ENCODE measurements at places on chromosomes 12 and 14.

DNA sequence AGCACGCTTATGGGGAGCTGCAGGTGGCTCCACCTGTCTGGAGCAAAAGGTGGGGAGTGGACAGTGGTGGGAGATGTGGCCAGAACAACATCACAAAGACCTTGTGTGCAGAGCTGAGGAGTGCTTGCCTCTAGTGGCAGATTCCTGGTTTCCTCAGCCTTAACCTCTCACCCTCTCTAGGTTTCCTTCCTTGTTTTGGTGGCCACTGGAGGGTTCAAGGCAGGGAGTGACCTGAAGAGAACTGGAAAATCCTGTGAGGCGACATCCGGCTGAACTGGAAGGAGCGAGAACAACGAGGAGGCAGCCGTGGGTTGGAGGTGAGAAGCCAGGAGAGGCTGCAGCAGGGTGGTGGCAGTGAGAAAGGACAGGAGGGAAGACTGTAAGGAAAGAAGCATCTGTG, 6.3 kb upstream of the FLVCR2 start:
- no peak for DNase-seq

GRCh38 chr12:94286583-94287244, 138.3 kb downstream of the PLXNC1 start:
- no peak for DNase-seq

GRCh38 chr14:45868863-45869262, 615.9 kb upstream of the MIS18BP1 start:
- no peak for DNase-seq

DNA sequence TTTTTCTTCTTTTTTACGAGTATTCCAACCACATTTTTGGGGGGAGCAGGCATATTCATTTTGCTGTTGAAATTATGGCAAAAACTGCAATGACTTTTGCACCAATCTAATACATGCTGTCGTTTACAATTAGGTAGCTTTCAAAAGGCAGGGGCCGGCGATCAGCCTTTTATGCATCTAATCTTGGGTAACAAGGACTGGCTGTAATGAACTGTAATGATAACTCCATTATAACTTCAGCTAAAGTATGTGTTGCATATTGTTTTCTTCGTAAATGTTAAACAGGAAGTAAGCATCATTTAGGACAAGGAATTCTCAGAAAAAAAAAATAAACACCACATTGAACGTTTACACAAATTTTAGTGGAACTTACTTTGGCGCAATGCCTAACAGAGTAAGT, 30.3 kb upstream of the KLRF1 start:
- no peak for DNase-seq

GRCh38 chr12:131803961-131804521, 24.2 kb upstream of the MMP17 start:
- DNase-seq, result no peak

DNA sequence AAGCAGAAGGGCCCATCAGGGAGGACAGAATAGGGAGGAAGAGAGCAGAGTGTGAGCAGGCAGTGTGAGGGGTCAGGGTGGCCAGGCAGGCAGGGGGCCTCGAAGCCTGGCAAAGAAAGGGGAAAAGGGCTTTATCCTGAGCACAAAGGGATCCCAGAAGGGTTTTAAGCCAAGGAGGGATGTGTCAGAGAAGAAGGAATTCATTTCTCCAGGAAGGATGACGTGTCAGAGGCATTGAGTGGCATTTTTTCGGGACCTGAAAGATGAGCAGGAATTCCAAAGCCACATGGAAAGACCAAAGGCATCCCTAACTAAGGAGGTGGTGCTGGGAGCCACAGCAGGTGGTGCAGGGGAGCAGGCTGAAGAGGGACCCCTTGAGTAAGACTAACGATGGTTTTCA, 132.1 kb downstream of the DICER1 start:
- no peak for DNase-seq

- DNase-seq, result no peak
Observed at GRCh38 chr12:100967189-100967588, 172.6 kb downstream of the ANO4 start.

DNA sequence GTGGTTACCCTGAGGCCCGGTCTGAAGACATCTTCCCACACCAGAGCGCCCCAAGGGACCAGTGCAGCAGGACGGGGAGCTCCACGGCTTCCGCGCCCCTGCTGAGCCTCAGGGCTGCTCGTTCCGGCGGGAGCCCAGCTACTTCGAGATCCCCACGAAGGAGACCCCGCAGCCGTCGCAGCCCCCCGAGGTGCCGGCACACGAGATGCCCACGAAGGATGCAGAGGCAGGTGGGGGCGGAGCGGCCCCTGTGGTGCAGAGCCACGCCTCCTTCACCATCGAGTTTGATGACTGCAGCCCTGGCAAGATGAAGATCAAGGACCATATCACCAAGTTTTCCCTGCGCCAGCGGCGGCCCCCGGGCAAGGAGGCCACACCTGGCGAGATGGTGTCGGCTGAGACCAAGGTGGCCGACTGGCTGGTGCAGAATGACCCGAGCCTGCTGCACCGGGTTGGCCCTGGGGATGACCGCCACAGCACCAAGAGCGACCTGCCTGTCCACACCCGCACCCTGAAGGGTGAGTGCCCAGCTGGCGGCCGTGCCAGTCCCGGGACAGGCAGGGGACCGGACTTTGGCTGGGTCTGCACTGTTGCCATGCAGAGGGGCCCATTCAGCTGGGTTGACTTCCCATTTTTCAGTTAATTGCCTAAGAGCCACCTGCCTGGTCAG, 18.1 kb downstream of the CEP170B start:
- no peak for DNase-seq

GRCh38 chr12:119989361-119989730, 310 bp downstream of the BICDL1 start:
- DNase-seq, result no peak

DNA sequence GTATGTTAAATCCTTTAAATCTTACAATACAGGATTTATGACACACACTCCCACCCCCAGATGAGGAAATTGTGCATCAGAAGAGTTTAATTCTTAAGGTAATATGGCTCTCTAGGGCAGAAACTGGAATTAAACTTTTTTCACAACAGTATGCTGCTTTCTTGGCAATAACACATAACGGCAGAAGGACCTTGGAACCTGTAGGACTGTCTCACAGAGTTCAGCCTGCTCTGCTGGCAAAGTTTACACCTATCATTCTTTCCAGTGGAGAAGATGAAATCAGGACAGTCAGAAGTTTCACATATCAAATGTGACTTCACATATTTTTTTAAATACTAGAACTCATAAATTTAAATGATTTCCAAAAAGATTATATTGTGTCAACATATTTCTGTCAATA, 30.6 kb upstream of the MYF6 start:
- DNase-seq, result no peak

DNA sequence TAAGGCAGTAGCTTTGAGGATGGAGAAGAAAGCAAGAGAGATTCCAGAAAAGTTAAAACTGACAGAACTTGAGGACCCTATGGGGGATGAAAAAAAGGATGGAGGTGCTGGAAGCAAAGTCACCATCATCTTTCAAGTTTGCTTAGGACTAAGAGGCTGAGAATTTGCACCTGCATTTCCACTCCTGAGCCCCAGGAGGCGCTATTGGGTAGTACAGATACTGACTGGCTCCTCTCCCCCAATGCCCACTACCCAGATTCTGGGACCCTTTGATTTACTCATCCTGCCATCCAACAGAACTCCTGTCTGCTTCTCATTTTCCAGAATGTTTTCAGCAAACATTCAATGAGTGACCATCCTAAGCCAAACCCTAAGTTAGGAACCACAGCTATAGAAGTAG, 34.0 kb upstream of the CMKLR1 start:
- peak; percentile 23 for DNase-seq

- DNase-seq, result no peak
Observed at GRCh38 chr12:64383675-64384074, 6.9 kb downstream of the C12orf56 start.

DNA sequence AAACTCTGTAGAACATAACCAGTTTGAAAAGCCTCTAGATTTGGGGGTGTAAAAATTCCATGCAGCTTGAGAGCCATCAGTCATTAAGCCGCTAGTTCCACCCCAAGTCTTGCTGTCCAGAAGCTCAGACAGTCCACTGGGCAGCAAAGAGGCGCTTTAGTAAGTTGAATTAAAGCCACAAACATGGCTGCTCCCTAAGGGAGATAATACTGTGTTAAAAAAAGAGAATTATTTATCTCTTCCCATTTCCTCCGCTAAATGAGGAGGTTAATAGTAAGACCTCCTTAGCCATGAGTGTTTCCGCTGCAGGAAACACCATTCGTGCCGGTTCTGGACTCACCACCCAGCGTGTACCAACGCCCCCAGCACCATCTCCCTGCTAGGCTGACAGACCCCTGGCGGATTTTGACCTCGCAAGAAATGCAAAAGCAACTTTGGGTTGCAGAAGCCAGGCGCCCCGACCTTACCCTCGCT, 536 bp downstream of the TM7SF3 start:
- DNase-seq, result no peak

GRCh38 chr14:101072945-101073597, 169.5 kb upstream of the RTL1 start:
- no peak for DNase-seq

All from NAMALWA (cell line).